Activated CD4-positive, alpha-beta memory T cell treated with anti-CD3 and anti-CD28 coated beads for 36 hours (primary cell): ENCODE measurements at places on chromosomes 6 and 20. TPM values are rescaled to one million over a fixed set of nuclear protein-coding genes. Genes with fewer than 3 reads are reported as not detected.

DNA sequence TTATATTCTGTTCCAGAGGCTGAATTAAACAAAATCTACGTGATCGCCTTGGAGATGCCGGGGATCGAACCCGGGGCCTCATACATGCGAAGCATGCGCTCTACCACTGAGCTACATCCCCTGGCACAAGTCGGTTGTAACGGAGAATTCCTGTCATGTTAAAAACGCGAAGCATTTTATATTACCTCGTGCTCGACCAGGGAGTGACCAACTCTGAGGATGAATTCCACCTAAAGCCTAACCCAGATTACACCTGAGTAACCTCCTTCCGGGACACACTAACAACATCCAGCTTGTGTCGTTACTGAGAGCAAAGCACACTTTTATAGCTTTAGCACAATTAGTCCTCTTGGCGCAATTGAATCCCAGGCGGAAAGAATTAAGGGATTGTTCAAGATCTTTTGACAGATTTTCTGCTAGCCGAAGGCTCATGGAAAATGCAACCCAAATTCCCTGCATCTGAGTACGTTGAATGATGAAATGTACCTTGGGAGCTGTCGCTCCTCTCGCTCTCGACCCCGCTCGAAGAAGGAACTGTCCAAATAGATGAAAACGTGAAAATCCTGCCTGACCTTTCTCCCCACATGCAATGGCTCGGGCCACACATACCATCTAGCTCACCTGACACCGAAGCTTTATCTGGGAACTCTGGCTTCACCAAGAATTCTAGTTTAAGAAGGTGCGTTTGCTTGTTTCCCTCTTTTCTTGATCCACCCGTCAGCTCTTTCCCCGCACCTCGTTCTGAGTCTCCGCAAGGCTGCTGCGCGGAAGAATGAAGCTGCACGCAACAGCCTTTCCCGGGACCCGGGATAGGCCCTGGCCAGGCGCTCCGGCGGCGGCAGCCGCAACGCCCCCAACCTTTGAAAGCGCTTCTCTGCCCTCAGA, 148.3 kb downstream of the GPX5 start:
- DNase-seq, result peak; percentile 72

DNA sequence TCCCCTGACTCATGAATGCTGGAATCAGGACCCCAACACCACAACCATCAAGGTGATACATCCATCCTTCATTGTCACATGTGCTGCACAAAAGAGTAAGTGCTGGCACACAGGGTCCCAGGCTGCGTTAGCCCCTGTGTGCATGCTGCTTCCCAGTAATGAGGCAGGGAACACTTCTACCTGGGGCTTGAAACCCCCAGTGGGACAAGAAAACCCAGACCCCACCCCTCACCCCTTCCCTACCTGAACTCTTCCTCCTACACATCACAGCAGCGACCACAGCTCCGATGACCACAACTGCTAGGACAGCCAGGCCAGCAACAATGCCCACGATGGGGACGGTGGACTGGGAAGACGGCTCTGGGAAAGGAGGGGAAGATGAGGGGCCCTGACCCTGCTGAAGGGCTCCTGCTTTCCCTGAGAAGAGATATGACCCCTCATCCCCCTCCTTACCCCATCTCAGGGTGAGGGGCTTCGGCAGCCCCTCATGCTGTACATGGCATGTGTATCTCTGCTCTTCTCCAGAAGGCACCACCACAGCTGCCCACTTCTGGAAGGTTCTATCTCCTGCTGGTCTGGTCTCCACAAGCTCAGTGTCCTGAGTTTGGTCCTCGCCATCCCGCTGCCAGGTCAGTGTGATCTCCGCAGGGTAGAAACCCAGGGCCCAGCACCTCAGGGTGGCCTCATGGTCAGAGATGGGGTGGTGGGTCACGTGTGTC, 2.0 kb downstream of the HLA-B start:
- DNase-seq, result peak; percentile 17

- peak; percentile 45 for DNase-seq
These were observed 65.0 kb upstream of the EEF1A1 start for GRCh38 chr6:73585566-73586415.

DNA sequence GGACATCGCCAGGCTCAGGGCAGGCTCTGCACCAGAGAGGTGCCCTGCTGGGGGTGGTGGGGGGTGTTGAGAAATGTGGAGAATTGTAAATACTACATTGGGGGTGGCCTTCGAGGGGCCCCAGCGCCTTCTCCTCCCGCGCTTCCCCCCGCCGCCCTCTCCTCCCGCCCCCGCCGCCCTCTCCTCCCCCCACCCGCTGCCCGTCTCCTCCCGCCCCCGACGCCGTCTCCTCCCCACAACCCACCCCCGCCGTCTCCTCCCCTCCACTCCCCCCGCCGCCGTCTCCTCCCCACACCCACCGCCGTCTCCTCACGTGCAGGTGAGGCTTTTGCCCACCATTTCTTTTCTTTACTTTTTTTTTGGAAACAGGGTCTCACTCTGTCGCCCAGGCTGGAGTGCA, 1.5 kb upstream of the SRMS start:
- DNase-seq, result no peak

GRCh38 chr6:107152638-107153430, 37.5 kb upstream of the BEND3 start:
- no peak for DNase-seq

Gene COL12A1
- not detected for total RNA-seq

Gene ACAT2
- total RNA-seq, result 115 TPM

- DNase-seq, result no peak
These were observed 14.3 kb downstream of the ZBP1 start for GRCh38 chr20:57605878-57606277.

Gene EEF1A2
- 1.7 TPM for total RNA-seq

- DNase-seq, result no peak
These were observed 10.8 kb downstream of the BPIFA2 start for GRCh38 chr20:33178726-33179125.

DNA sequence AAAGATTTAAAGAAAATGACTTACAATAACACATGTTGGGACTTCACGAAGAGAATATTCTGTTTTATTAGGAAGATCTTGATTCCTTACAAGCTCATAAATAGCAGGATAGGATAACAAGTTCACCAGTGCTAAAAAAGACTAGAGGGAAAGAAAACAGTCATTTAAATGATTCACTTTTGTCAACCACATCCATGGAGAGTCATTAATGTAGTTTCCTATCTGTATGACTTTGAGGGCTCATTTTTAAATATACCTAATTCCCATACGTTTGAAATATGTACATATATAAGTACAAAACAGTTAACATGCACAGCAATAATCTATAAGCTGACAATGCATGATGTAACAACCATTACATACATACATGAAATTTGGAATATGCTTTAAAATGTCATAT, 111.1 kb downstream of the TBC1D32 start:
- no peak for DNase-seq

Gene DEFB129
- not detected for total RNA-seq

GRCh38 chr6:24659561-24659960, 7.1 kb downstream of the TDP2 start:
- no peak for DNase-seq

DNA sequence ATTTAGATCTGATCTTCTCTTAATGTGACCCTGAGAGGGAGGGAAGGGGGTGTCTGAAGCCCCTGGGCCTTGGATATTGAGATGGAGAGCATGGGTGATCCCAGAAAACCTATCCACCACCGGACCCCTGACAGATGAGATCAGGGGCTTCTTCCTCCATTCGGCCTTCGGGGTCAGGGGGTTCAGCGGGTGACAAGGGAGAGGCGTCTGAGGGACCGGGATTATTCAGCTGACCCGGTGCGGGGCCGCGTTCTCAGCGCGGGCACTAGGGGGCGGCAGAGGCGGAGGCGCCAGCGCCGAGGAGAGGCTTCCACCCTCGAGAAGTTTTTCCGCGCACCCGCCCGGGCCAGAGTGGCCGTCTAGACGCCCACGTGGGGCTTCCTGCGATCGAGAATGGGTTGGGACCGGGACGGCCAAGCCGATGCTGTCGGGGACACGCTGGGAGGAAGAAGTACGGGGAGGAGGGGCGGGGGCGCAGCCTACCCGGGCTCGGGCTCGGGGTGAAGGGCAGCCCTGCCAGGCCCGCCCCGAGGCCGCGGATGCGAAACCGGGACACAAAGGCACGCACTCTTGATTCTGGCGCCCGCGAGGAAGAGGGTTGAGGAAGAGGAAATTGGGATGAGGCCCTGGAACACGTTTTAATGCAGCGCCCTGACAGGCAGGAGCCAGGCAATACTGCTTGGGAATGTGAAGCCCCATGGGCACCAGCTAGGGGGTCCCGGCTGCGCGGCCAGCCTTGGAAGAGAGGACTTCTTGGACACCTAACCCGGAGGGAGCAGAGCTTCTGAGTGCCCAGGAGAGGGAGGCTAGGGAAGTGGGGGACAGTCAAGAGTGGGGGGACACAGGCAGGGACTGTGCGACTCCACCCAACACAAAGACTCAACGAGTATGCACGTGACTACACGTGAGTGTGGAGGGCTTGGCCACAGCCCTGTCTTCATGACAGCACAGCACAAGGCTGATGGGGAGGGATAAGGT, 30.6 kb downstream of the COL11A2 start:
- peak; percentile 88 for DNase-seq

Gene TREM2
- not detected for total RNA-seq

GRCh38 chr6:17957498-17957897, 29.9 kb downstream of the KIF13A start:
- DNase-seq, result no peak

DNA sequence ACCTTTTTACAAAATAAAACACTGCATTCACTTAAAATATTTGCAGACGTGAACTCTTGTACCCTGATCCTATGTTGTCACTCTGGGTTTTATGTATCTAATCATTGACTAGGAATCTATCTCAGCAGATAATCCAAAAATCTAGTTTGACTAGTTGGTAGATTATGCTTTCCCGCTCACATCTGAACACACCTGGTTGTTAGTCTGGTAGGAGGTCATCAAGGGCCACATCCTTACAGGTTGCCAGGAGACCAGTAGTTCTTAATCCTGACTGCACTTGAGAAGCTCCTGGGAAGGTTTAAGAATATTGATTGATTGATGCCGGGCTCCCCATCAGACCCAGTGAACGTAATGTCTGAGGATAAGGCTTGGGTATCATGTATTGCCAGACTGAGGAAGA, 104.4 kb downstream of the MTHFD1L start:
- DNase-seq, result no peak

DNA sequence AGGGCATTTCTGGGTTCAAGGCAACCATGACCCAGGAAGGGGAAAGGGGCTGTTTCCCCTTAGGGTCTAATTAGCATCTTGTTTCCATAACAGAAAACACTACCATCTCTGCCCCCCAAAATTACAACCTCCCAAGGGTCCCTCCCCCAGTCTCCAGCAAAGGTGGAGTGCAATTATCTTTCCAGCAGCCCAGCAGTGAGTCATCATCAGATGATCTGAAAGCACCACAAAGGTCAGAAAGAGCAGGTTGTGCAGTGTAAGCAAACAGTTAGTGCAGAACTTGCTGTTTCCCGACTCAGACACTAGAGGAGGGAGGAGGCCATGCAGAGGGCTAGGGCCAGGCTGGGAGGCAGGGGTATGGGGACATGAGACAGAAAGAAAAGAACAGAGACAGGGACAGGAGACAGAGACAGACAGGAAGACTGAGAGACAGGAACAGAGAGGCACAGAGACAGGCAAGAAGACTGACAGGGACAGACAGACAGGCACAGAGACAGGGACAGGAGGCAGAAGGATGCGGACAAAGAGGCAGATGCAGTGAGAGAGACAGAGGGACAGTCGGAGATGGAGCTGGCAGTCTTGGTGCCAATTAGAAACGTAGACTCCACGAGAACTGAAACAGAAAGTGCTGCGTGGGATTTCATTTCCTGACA, 62.5 kb downstream of the PYGB start:
- DNase-seq, result peak; percentile 79

GRCh38 chr20:57275813-57276212, 9.4 kb upstream of the BMP7 start:
- DNase-seq, result no peak

DNA sequence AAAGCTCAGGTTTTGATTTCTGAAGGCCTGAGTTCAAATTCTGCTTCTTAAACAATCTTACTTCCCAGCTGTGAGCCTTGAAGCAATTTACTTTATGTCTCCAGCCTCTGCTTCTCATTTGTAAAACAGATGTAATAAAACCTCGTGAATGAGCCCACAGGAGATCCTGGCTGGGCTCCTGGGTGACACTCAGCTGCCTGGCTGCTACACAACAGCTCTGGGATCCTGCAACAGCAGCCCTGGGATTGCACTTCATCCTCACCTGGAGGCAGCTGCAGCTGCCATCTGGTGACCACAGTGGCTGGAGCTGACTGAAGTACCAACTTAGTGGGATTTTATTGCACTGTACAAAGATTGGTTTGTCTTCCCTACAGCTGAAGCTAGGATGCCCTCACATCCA, 98.6 kb downstream of the NDUFAF5 start:
- DNase-seq, result no peak

DNA sequence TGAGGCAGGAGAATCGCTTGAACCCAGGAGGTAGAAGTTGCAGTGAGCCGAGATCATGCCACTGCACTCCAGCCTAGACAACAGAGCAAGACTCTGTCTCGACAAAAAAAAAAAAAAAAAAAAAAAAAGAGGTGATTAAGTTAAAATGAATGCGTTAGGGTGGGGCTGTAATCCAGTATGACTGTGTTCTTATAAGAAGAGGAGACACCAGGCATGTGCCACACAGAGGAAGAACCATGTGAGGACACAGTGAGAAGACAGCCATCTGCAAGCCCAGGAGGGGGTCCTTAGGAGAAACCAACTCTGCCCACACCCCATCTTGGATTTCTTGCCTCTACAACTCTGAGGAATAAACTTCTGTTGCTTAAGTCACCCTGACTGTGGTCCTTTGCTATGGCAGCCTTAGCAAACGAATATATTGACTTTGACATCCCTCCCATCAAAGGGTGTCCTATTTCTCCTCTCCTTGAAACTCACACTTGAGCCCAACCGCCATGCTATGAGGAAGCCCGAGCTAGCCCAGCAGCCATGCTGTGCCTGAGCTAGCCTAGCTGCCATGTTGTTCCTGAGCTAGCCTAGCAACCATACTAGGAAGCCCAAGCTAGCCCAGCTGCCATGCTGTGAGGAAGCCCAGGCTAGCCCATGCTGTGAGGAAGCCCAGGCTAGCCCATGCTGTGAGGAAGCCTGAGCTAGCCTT, 15.8 kb upstream of the PPP1R16B start:
- no peak for DNase-seq

GRCh38 chr6:120395330-120395729, 939.0 kb downstream of the TBC1D32 start:
- no peak for DNase-seq

DNA sequence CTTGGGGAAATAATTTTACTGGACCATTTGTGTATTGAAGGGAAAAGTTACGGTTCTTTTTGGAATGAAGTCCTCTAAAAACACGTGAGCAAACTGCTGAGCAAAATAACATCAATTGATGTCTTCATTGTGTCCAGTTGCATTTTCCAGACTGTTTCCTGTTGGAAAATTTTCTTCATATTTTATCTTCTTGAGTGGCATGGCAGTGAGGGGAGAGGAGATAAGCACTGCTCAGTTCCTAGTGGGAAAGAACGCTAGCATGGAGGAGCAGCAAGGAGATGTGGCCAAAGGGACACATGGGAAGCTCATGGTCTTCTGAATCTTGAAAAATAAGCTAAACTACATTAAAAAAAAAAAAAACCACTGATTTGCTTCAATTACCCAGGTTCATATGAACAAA, 776.0 kb downstream of the TFAP2A start:
- DNase-seq, result no peak

- no peak for DNase-seq
These were observed 433.6 kb downstream of the RNF144B start for GRCh38 chr6:18820725-18821124.

Gene COQ3
- 16.4 TPM for total RNA-seq

GRCh38 chr20:31837896-31838397, 7.5 kb downstream of the FOXS1 start:
- no peak for DNase-seq

Gene PLA2G7
- total RNA-seq, result not detected

- no peak for DNase-seq
These were observed 32.5 kb downstream of the NT5E start for GRCh38 chr6:85482206-85482904.

Gene CST3
- total RNA-seq, result 0.26 TPM
